ENCODE measurements at places on chromosomes 2 and 18.
A peak's percentile ranks its signal among the peaks of the same experiment; 100 is the strongest.

GRCh38 chr2:20224164-20224715 lies 690 bp downstream of the SDC1 start:
- no peak for DNase-seq

GRCh38 chr2:64853306-64853705 lies 135.9 kb upstream of the SLC1A4 start:
- no peak for DNase-seq

GRCh38 chr18:47150029-47150823 lies at the start of gene HDHD2:
Gene HDHD2 (minus strand): TSS chr18:47150500. CDS start chr18:47136439, 14,061 bp downstream.
- DNase-seq: peak; percentile 34

- no peak for DNase-seq
Measured at GRCh38 chr2:218569038-218569431, 396 bp downstream of the CNOT9 start.

- no peak for DNase-seq
Measured at GRCh38 chr18:13455471-13455870, 236.9 kb downstream of the LDLRAD4 start.

DNA sequence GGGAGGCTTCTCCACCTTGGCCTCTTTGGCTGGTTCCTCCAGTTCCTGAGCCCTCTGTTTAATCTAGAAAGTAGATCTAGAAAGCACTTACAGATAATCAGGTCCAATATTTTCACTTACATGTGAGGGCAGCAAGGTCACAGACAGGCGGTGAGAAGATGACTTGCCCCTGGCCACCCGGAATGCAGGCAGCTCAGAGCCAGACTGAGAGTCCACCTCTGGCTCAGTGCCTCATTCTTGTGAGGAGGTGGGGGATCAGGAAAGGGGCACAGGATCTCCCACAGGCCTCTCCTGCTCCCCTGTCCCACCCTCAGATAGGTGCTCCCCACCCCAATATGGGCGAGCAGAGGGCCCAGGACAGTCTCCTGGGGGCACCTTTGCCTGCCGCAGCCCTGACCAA lies 5.8 kb downstream of the WNT6 start:
- no peak for DNase-seq

GRCh38 chr18:12651651-12652050 lies 6.3 kb downstream of the SPIRE1 start:
- no peak for DNase-seq

GRCh38 chr2:98515250-98515991 lies 70.8 kb downstream of the INPP4A start:
- no peak for DNase-seq

GRCh38 chr2:31168291-31168690 lies 30.1 kb upstream of the GALNT14 start:
- no peak for DNase-seq

DNA sequence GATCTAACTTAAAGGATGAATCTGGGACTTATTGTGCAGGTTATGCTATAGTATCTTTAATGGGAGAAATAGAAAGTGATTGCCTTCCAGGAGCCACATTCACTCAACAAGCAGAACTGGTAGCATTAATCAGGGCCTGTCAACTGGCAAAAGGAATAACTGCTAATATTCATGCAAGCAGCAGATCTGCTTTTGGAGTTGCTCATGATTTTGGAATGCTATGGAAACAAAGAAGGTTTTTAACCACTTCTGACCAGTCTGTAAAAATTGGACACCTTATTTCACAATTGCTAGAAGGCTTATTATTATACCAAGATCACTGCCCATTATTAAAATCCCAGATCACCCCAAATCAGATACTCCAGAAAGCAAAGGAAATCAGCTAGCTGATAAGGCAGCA lies 200.4 kb downstream of the MREG start:
- no peak for DNase-seq

- no peak for DNase-seq
Measured at GRCh38 chr2:74387346-74387745, 7.2 kb upstream of the DCTN1 start.

- DNase-seq: no peak
Measured at GRCh38 chr2:68171684-68172083, 14.0 kb downstream of the PNO1 start.

DNA sequence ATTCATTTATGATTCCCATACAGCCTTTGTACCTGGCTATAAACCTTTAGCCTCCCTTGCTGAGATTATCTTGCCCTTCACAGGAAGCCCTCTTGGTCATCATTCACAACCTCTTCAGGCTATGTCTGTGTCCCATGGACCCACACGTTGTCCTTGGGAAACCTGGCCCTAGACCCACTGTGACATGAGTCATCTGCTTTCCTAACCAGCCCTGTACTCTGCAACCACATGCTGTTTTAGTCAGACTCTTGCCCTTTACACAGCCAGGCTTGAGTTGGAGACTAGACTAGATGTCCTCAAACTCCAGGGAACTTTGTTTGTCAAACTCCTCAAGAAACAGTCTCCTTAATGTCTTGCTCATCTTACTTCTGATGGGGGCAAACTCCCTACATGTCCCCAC lies 229.3 kb upstream of the ZSWIM2 start:
- DNase-seq: no peak

DNA sequence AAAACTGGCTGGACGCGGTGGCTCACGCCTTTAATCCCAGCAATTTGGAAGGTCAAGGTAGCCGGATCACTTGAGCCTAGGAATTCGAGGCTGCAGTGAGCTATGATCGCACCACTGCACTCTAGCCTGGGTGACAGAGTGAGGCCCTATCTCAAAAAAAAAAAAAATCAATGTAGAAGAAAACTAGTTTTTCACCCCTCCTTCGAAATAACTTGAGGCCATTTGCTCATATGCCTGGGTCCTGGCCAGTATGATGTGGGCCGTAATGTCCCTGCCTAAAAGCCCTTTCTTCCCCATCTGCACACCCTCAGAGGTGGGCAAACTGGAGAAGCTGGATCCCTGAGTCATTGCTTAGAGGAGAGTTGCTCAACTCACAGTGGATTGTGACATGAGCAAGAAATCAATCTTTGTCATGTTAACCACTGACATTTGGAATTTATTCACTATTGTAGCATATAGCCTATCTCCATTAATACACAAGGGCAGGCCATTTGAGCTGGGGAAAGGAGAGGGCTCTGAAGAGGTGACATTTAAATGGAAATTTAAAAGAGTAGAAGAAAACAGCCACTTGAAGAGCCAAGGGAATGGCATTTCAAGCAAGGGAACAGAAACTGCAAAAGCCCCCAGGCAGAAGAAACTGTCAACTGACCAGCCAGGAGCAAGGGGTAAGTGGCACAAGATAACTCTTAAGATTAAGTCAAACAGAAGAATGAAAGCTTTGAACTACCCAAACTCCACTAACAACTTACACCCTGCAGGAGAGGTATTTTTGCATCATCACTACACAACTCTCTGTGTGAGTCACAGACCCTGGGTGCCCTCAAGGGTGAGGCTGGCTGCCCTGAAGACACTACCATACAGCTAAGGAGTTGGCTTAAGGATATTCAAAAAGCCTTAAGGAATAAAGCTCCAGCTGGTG lies 7.6 kb upstream of the METTL21A start:
- no peak for DNase-seq

- DNase-seq: no peak
Measured at GRCh38 chr2:172430678-172431077, 3.3 kb downstream of the ITGA6 start.

- no peak for DNase-seq
Measured at GRCh38 chr18:57311472-57311871, 40.9 kb upstream of the ST8SIA3 start.

DNA sequence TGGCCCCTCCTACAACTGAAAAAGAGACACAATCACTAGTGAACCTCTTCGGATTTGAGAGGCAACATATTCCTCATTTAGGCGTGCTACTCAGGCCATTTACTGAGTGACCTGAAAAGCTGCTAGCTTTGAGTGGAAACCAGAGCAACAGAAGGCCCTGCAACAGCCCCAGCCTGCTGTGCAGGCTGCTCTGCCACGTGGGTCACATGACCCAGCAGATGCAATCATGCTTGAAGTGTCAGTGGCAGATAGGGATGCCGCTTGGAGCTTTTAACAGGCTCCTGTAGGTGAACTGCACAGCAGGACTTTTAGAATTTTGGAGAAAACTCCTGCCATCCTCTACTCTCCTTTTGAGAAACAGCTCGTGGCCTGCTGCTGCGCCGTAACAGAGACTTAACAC lies 578.6 kb upstream of the RAB6C start:
- no peak for DNase-seq

GRCh38 chr18:70523035-70523791 lies 234.4 kb downstream of the SOCS6 start:
- DNase-seq: no peak

- DNase-seq: no peak
Measured at GRCh38 chr18:56475250-56475649, 163.1 kb downstream of the TXNL1 start.

- DNase-seq: no peak
Measured at GRCh38 chr2:3463186-3463835, 56.0 kb downstream of the ADI1 start.

- no peak for DNase-seq
Measured at GRCh38 chr2:156907806-156908205, 349.7 kb upstream of the GALNT5 start.

DNA sequence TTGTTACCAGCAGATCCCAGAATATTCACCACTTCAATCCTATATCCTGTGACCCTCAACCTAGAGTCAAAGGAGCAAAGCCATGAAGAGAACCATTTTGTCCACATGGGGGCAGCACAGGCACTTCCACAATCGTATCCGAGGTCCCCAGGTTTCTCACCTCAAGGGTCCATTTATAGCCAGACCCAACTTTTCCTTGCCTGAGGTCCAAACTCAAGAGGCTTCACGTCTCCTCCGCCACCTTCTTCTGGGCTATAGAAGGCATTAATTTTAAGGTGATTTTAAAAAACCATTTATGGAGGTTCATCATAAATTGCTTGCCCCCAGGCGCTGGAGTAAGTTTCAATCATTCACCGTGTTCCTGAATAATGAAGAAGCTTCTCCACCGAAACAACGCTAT lies 111.6 kb upstream of the NABP1 start:
- no peak for DNase-seq

- no peak for DNase-seq
Measured at GRCh38 chr2:39871291-39871761, 92.3 kb upstream of the THUMPD2 start.

GRCh38 chr2:5524551-5524950 lies 167.6 kb upstream of the SOX11 start:
- DNase-seq: no peak

DNA sequence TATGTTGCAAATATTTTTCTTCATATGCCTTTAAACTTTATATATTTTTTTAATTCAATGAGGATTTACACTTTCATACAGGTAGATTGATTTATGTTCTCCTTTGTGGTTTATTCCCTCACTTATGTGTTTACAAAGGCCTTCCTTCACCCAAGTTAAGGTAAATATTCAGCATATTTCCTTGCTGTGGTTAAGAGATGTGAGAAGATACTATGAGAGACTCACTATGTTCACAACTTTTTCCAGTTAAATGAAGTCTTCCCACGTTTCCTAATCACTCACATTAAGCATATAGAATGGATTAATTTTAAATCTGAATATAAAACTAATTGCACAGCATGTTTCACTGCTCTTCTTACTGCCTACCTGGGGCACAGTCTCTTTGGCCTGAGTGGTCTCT lies 597 bp downstream of the PECR start:
- no peak for DNase-seq

DNA sequence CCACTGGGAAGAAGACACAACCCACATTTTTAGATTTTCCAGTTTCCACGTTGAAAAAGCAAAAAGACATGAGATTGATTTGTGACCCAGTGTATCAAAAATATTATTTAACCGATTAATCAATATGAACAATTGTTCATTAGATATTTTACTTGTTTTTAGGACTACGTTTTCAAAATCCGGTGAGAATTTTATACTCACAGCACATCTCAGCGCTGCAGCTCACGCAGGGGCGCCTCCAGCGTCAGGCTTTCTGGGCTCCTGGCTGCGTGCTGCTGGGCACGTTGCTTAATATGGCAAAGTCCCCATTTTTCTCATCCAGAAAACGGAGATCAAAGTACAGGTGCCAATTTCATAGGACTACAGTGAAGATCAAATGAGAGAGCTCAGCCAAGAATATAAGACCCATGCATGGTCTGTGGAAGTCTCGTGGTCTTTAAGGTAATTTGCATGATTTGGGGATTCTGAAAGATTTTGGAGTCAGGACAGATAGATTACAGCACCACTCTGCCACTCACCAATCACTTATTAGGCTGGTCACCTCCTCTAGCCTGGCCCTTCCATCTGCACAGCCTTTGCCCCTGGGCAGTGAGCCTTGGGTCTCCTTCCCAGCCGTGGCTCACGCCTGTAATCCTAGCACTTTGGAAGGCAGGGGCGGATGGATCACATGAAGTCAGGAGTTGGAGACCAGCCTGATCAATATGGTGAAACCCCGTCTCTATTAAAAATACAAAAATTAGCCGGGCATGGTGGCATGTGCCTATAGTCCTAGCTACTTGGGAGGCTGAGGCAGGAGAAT lies 36.2 kb downstream of the PTPN18 start:
- DNase-seq: no peak

All from esophagus squamous epithelium (tissue), 5 donors.